ENCODE measurements at places on chromosomes 6 and 20.

DNA sequence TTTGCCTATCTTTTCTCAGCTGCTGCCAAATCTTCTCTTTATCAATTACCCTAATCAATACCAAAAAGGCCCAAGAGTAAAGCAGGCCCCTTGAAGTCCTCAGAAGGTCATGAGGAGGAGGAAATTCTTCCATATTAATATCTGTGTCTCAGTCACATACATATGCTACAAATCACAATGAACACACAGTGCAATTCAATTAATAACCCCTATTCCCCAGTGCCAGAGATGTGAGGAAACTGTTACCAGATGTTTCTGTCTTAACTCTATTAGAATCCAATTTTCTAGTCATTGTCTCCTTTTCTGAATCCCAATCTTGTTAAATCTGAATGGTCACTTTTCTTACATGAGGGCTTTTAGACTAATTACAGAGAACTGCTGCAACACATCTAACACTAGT, 45.9 kb upstream of the SLC2A12 start:
- DNase-seq, result no peak

DNA sequence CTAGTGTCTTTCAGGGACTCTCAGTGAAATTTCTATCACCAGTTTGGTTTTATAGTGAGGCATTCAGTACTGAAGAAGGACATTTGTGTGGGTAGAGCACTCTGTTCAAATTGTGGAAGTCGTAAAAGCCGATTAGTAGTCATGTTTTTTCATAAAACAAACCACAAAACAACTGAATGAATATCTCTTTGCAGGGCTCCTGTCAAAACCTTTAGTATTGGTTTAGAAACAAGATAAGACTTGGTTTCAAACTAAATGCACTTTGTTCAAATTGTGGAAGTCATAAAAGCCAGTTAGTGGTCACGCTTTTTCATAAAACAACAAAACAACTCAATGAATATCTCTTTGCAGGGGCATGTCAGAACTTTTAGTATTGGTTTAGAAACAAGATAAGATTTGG, 23.8 kb downstream of the ADGRF4 start:
- DNase-seq, result no peak

DNA sequence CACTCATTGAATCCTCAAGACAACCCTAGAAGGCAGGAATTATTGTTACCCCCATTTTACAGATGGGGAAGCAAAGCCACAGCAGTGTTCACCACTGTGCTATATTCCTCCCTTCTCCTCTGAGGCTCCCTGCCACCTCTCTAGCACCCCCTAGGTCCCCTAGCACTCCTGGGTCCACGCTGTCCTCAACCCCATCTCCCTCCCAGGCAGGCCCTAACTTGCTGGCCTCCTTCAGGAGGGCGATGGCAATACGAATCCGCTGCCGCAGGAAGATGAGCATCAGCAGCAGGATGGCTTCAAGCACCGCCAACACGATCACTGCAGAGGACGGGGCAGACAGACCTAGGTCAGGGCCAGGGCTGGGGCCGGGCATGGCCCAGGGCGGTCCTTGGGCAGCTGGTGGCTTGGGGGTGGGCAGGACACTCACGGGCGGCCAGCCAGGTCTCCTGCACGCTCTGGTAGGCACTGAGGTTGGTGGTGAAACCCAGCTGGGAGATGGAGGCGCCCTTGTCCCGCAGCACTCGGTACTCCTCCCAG, 7.8 kb upstream of the NEU1 start:
- no peak for DNase-seq

DNA sequence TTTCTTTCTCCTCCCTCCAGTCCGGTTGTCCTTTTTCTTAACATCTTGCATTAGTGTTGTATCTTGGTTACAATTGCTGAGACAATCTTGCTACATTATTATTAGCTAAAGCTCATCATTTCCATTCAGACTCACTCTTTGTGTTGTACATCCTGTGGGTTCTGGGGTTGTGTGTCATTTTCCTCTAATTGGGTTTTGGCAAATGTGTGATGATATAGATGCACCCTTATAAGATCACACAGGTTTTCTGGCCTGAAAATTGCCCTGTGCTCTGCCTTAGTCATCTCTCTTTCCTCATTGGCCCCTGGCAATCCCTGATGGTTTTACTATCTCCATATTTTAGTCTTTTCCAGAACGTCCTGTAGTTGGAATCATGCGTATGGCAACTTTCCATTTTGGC, 60.1 kb downstream of the PPP1R14C start:
- no peak for DNase-seq

DNA sequence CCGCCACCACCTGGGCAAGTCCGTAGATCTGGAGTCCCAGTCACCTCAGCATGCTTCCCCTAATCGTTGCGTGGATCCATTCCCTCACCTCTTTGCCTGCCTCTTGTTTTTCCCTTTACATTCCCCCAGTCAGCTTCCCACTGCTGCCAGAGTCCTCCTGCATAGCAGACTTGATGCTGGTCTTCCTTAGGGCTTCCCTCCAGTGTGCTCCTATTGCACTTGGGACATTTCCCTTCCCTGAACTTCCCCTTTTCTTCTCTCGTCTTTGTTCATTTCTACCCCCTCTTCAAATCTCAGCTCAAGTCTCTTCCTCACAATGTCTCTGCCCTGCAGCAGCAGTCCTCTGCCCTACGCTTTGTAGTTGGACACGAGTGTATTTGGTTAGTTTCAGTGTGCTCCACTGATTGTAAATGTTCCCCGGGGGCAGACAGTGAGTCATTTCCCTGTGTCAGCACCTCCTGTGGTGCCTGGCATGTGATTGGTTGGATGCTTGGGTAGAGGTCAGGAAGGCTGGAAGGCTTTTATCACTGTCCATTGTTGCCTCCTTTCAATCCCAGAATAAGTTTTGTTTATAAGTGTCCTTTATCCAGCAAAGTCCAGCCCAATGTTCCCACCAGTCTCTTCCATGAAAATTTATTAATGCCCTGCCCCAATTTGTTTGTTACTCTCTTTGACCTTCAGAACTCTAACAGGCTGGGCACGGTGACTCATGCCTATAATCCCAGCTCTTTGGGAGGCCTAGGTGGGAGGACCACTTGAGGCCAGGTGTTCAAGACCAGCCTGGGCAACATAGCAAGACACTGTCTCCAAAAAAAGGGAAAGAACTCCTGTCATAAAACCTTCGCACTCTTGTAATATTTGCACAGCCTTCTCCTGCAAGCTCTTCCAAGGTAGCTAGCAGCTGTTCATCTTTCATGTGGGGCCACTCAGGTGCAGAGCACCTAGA, 38.3 kb downstream of the FAM120B start:
- DNase-seq, result no peak

DNA sequence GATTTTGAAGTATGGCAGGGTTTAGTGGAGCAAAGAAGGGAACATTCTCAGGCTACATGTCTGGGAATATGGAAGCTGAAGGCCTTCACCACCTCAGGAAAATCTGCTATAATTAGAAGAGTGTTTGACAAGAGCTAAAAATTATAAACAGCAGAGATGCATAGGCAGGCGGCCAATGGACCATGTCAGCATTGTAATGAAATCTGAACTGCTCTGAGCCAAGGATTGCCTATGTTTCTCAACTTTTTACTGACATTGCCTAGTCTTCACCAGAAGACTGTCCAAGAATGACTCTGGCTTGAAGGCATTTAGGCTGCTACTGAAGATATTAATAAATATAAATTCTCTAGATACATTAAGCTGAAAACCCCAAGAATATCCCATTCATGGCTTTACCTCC, 84.1 kb downstream of the C6orf52 start:
- DNase-seq, result no peak

DNA sequence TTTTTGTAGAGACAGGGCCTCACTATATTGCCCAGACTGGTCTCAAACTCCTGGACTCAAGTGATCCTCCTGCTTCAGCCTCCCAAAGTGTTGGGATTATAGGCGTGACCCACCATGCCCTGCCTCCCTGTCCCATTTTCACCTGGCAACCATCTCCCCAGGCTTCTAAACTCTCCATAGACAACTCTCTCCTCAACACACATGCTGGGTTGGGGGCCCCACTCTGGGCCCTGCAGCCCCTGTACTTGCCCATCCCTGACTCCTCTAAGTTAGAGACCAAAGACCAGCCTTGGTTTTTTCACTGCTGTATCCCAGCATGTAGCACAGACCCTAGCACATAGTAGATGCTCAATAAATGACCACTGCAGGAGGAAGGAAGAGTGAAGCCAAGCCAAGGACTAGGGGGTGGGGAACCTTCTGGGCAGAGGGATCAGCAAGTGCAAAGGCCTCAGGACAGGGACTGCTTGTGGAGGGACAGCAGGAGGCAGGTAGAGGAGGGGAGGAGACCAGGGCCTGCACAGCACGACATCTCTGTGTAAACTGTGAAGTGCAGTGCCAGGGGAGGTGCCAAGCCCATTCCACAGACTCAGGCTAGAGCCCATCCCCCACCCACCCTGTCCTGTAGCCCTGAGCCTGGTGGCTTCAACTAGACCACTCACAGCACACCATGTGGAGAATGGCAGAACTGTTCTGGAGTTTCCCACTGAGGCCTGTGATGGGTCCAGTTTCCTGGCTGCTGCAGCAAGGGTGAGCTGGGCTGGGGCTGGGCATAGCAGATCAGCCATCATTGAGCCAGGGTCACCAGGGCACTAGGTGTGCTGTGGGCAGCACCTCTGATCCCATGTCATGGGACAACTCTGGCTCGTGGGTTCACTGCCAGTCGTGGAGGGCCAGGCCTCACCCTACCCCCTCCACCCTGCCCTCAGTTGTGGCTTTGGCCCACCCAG, 3.4 kb upstream of the SRC start:
- DNase-seq, result no peak

DNA sequence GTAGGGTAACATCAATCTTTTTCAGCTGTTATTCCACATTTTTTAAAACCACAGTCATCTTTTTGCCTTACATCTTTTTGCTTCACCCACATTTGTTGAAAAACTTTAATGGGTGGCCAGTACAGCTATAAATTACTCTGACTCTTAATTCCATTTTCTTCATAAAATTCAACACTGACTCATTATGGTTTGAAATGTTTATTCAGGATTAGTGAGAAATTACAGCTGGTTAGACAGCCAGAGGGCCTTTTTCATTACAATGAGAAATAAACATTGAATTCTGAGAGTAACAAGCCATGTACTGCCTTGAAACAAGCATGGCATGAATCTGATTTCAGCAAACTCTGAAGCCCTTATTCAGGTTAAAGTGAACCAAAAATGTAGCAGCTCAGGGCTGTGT, 19.5 kb downstream of the NDUFAF4 start:
- DNase-seq, result no peak

DNA sequence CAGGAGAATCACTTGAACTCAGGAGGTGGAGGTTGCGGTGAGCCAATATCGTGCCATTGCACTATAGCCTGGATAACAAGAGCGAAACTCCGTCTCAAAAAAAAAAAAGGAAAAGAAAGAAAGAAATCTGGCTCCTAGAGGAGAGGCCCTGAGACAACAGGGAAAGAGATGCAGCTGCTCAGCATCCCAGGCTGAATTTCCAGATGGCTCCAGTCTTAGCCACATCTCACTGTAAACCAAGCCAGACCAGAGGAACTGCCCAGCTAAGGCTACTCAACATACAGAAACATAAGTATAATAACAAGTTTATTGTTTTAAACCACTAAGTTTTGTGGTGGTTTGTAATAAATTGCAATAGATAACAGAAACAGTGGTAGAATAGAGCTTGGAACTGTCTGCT, 38.5 kb upstream of the TASP1 start:
- DNase-seq, result no peak

GRCh38 chr6:149440735-149441671, 40.9 kb downstream of the SUMO4 start:
- DNase-seq, result no peak

- DNase-seq, result no peak
Observed at GRCh38 chr6:108562503-108562993, 1.8 kb downstream of the FOXO3 start.

- no peak for DNase-seq
Observed at GRCh38 chr6:77034161-77034560, 429.1 kb downstream of the HTR1B start.

DNA sequence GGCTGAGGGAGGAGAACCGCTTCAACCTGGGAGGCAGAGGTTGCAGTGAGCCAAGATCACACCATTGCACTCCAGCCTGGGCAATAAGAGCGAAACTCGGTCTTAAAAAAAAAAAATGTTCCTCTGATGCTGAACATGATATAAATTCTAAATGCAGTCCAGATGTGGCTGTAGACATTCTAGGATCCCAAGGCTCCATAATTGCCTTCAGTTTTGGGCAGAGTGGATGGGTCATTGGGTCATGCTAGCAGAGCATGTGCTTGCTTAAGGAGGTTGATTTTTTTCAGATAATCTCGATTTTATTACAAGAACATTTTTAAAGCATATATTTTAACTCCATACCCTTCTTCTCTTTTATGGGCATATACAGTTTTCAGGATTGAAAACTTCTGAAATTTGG, 112.0 kb downstream of the UTRN start:
- DNase-seq, result no peak

GRCh38 chr20:20022498-20022897, 5.3 kb downstream of the NAA20 start:
- no peak for DNase-seq

DNA sequence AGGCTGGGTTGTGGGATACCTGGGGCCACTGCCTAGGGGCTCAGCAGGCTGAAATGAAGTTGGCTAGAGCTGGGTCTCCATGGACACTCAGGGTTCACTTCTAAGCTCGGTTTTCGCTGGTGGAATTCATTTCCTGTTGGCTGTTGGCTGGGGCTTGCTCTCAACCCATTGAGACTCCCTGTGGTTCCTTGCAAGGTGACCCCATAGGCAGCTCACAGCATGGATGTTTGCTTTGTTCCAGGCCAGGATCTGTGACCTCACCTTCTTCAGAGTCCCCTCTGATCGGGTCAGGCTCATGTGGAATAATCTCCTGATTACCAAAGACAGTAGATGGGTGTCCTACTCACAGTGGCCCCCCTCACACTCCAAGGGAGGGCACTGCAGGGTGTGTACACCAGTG, 229.3 kb downstream of the QKI start:
- no peak for DNase-seq

GRCh38 chr6:36248980-36249379, 20.9 kb upstream of the PNPLA1 start:
- DNase-seq, result no peak

- DNase-seq, result no peak
Observed at GRCh38 chr6:147287869-147288271, 83.7 kb downstream of the STXBP5 start.

- no peak for DNase-seq
Observed at GRCh38 chr20:60031107-60031506, 72.9 kb downstream of the CDH26 start.

GRCh38 chr20:39633689-39634088, 671.5 kb downstream of the DHX35 start:
- no peak for DNase-seq

GRCh38 chr6:98532004-98532403, 302.4 kb upstream of the POU3F2 start:
- no peak for DNase-seq

GRCh38 chr20:55174635-55175034, 699.2 kb downstream of the DOK5 start:
- DNase-seq, result no peak
